ENCODE measurements at places on chromosomes 2 and 18.

DNA sequence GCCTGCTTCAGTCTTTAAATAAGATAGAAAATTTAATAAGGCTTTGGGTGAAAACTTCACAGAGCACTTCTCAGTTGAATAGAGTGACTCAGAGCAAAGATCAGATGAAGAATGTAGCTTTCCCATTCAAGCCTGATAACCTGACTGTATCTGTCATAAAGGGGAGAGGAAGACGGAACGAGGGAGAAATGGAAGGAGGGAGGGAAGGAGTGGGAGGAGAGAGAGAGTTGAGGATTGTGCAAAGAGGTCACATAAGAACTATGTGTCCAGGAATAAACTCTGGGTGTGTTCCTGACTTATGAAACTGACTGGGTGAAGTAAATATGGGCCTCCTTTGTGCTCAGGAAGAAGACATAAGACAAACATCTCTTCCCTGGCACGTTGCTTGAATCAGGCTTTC lies 385.5 kb downstream of the LPIN1 start:
- no peak for DNase-seq

DNA sequence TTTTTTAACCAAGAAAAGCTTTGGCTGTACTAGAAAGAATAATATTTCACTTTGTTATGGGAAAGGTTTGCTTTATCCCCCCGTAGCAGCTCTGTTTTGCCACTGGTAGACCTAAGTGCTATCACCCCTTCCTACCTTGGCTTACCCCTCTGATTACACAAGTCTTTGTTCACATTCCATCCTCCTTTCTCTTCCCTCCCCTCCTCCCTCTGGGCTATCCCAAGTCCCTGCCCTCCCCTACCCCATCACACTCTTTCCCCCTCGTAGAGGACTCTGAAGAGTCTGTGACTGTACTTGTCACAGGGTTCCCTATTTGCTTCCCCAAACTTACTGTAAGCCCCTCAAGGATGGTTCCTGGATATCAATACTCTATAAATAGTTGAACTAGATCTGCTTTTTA lies 152.9 kb upstream of the NOSTRIN start:
- no peak for DNase-seq

- DNase-seq: no peak
These were observed 66.4 kb downstream of the KCNG2 start for GRCh38 chr18:79864006-79864725.

- no peak for DNase-seq
These were observed 13.3 kb upstream of the POLE4 start for GRCh38 chr2:74944987-74945787.

DNA sequence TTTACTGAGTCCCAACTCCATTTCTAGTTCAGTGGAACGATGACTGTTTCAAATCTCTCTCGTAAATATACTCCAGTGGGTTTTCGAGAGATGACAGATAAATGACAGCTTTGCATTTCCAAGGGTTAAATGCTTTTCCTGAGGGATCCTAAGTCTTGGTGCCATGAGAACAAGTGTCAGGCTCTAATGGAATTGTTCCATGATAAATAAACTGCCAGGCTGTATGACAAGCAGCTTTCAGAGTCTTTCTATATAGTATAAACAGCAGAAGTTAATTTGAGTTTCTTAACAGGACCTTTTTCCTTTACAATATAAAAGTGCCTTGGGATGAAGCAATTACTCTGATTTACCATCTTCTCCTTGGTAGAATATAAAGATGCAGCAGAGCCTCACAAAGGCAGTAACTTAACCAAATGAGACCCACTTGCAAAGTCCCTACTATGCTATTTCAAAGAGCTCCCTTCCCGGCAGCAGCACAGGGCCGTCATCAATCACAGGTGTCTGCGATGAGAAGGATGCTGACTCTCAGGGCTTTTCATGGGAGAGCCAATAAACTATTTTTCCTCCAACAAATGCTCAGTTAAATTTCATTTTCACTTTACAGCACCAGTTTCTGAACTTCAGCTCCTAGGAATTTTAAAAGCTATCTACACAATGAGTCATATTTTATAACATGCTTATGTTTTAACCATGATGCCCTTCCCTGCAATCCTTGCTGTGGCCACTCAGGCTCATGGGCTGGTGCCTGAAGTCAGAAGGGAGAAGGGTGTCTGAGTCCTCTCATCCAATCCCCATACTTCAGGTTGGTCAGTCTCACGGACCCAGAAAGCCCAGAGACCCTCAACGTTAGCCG lies 123.8 kb downstream of the AFF3 start:
- no peak for DNase-seq

DNA sequence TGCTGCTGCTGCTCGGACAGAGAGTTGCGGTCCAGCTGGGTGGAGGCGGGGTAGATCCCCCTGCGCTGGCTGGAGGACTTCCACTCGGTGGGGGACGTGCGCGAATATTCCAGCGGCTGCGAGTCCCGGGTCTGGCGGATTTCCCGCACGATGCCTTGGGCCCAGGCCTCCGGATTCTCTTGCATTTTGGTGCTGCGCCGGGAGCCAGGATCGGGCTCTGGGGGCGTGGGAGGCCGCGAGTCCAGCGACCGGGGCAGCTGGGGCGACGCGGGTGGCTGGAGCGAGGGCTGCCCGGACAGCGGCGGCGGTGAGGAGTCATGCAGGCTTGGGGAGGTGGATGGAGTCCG lies 4.8 kb downstream of the NT5C1B start:
- DNase-seq: no peak

DNA sequence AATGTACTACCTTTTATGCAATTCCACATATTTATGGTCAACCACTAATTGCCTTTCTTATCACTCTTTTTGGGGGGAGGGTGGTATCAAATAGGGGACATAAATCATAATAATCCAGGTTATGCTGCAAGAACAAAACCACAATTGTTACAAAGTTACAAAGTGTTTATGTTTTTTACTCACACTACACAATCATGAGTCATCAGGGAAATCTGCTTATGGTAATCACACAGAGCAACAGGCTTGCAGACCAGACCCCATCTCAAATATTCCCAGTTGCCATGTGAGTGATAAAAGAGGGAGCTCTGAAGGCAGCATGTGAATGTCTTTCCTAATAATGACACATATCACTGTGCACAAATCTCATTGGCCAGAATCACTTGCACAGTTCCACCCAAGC lies 304.7 kb upstream of the TMEFF2 start:
- DNase-seq: no peak

- DNase-seq: no peak
These were observed 17.1 kb downstream of the CCT7 start for GRCh38 chr2:73250872-73251846.

All from stimulated activated CD8-positive, alpha-beta memory T cell treated with anti-CD3 and anti-CD28 coated beads, Interleukin-7, amount 100 ng/mL, for 4 hours (primary cell).